Umbilical cord (tissue), 2 donors: ENCODE measurements at places on chromosomes 5 and 9. TPM values are rescaled to one million over a fixed set of nuclear protein-coding genes. Genes with fewer than 3 reads are reported as not detected.

- DNase-seq, result no peak
Measured at GRCh38 chr9:95552255-95552654, 35.5 kb upstream of the PTCH1 start.

GRCh38 chr5:3598769-3599211 is 3.2 kb downstream of the IRX1 start:
- no peak for DNase-seq

DNA sequence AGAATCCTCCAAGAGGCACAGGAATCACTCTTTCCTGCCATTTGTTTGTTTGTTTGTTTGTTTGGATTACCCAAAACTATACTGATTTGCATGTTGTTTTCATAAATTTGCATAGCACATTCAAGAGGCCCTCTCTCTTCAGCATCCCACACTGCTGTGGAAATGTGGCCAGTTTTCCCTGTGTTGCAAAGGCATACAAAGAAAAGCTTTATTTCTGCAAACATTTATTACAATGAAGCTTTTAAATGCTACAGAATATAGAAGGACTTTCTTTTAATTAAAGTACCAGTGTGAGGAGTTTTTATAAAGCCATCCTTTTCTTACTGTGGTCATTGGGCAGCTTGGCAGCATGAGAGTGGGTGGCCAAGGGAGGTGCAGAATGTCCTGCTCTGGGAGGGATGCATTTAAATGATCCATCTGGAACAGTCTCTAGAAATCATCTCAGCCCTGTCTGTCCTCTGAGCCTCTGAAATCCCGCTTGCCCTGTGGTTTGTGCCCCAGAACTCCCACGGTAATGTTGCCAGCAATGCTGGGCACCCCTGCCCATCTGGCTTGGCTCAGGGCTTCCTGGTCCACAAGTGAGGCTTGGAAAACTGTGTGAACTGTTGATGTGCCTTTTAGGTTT is 356.8 kb upstream of the KIF2A start:
- no peak for DNase-seq

- DNase-seq, result no peak
Measured at GRCh38 chr9:137221095-137221505, 940 bp downstream of the RNF208 start.

GRCh38 chr5:142133330-142134206 is 25.0 kb downstream of the NDFIP1 start:
- DNase-seq, result no peak

GRCh38 chr5:14716755-14717752 is 52.5 kb downstream of the OTULIN start:
- no peak for DNase-seq

GRCh38 chr5:55600497-55601203 is 65.9 kb upstream of the PLPP1 start:
- peak; percentile 92 for DNase-seq

GRCh38 chr9:20624201-20625002 is 2.1 kb upstream of the MLLT3 start:
- DNase-seq, result peak; percentile 85

DNA sequence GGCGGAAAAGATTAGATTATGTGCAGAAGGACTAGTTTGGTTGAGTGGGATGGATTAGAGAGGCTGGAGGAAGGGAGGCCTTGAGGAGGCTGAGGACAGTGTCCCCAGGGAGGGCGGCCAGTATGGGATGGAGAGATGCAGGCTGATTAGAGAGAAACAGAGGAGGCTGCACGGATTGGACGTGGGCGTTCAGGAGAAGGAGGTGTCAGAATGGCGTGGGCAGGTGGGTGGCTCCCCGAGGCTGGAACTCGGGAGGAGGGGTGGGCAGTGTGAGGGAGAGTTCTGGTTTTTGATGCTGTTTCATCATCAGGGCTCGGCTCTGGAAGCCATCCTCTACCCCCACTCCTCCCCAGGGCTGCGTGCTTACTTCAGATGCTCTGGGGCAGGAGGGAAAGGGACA is 13.0 kb downstream of the CDHR2 start:
- no peak for DNase-seq

- no peak for DNase-seq
Measured at GRCh38 chr9:133670466-133670865, 34.3 kb downstream of the DBH start.

DNA sequence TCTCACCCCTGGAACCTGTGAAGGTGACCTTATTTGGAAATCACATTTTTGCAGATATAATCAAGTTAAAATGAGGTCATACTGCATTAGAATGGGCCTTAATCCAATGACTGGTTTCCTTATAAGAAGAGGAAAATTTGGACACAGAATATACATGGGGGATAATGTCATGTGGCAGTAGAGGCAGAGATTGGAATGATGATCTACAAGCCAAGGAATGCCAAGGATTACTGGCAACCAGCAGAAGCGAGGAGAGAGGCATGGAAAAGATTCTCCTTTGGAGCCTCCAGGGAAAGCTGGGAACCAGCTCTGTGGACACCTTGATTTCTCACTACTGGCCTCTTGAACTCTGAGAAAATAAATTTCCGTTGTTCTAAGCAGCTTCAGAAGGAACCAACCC is 20.2 kb upstream of the CEP78 start:
- peak; percentile 15 for DNase-seq

GRCh38 chr5:128213340-128213739 is 129.8 kb downstream of the SLC12A2 start:
- DNase-seq, result peak; percentile 75

DNA sequence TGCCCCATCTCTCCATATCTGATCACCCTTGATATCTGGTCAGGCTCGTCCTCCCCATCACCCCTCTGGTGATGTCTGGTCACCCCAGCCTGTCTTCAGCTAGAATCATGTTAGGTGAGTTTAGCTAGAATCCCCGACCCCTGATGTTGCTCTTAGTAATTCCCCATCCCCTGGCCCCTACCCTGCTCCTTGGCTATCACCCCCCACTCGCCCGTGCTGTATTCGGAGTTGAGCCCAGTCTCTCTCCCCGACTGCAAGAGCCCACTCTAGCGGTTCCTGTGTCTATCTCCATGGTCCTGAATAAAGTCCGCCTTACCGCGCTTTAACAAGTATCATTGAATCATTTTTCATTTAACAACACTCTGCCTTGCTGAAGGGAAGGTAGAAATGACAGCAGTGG is 33.7 kb downstream of the ADAMTS2 start:
- DNase-seq, result no peak

GRCh38 chr5:10477943-10478342 is 36.3 kb downstream of the ROPN1L start:
- DNase-seq, result no peak

DNA sequence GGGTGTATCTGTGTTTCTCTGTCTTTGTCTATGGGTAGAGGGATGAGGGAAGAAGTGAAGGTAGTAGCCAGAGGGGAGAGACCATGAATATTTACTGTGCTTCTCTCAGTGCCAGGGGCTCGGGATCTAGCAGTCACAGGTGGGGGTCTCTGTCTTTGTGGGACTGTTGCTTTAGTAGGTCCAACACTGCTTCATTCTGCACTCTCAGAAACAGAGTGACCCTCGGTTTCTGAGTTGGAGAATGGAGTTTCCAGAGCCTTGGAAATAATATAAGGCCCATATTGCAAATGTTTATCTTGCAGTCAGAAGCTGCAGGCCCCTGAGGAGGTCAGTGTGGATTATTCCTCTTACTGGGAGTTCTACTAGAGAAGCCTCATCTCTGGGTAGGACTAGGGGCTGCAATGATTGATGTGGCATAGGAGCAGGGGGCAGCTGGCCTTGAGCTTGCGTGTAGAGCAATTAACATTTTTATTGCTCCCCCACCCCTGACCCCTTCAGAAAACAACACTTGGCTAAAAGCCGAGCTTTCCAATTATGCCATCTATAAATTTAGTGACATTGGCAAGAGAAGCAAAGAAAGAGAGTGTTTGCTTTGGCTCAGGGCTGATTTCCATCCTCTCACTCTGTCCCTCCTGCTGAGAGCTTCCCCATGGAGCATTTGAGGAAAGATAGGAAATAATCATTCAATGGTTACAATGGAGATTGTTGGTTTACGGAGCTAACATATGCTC is 55.0 kb upstream of the TRPC7 start:
- no peak for DNase-seq

GRCh38 chr9:76906647-76906975 is 697 bp upstream of the PRUNE2 start:
- no peak for DNase-seq

GRCh38 chr5:15522187-15522520 is 22.2 kb downstream of the FBXL7 start:
- DNase-seq, result peak; percentile 12

DNA sequence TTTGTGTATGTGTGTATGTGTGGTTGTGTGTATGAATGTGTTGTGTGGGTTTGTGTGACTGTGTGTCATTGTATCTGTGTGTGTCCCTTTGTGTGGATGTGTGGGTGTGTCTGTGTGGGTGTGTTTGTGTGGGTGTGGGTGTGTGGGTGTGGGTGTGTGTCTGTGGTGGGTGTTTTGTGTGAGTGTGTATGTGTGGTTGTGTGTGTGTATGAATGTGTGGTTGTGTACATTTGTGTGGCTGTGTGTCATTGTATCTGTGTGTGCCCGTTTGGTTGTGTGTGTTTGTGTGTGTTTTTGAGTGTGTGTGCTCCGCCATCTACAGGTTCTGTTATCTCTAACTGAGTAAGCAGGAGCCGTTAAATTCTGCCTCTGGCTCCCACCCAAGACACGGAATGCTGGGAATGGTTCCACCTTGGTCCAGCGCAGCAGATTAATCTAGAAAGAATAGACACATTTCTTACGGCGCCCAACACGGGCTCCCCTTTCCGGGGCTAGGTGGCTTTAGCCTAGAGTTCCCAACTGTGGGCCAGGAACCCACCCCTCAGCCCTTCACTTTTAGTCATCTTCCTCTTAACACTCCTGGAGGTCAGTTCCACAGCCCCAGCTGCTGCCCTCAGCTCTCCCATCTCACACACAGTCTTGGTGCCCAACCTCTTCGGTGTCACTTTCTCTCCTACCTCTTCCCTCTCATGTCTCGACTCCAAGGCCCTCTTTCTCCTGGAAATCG is 197.1 kb downstream of the TTLL11 start:
- peak; percentile 40 for DNase-seq

GRCh38 chr9:3331801-3332200 is 194.0 kb downstream of the RFX3 start:
- no peak for DNase-seq

GRCh38 chr5:38009749-38010358 is 170.0 kb upstream of the GDNF start:
- DNase-seq, result peak; percentile 19

DNA sequence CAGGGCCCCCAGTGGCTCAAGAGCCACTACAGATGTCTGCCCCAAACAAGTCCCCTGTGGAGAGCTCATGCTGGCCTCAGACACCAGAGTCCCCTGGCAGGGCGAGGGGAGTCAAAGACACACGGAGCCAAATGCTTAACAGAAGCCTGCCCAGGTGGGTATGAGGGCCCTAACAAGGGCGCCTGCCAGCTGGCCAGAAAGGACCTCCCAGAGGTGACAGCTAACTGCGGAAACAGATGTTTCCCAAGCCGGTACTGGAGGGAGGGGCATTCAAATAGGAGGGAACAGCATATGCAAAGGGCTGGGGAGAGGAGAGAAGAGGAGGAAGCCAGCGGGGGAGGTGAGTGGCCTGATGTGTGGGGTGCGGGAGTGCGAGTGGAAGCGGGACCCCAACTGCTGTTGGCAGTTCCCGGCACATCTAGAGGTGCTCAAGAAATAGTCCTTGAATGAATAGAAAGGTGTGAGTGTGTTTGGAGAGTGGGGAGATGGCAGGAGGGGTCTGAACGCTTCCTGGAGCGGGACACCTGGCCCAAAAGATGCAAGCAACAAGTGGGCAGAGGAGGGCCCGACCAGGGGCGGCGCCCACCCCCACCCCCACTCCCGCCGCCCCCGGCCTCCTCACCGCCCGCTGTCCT is 824 bp downstream of the MXD3 start:
- no peak for DNase-seq

- DNase-seq, result peak; percentile 27
Measured at GRCh38 chr5:24439465-24439864, 205.3 kb downstream of the CDH10 start.

GRCh38 chr5:115602591-115603125 is 379 bp upstream of the TICAM2 start:
- DNase-seq, result no peak

GRCh38 chr5:162289489-162289888 is 221.9 kb downstream of the GABRG2 start:
- no peak for DNase-seq

- no peak for DNase-seq
Measured at GRCh38 chr9:123825342-123826060, 104.4 kb downstream of the DENND1A start.

GRCh38 chr9:2709645-2710101 is 7.6 kb upstream of the KCNV2 start:
- peak; percentile 68 for DNase-seq

DNA sequence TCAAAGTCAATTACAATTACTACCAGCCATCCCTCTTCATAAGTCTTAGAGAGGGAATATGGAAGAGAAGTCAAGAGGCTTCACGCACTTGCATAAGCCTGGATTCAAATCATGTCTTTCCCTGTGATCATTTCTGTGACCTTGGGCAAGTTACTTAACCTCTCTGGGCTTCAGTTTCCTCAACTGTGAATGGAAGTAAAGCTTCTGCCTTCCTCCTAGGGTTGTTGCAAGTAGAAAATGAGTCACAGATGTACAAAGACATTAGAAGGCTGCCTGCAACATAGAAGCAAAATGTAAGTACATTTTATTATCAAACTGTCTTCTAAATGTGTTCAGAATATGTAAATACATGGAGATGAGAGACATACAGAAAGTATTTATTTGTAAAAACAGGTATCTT is 42.3 kb upstream of the SEMA6A start:
- DNase-seq, result no peak

DNA sequence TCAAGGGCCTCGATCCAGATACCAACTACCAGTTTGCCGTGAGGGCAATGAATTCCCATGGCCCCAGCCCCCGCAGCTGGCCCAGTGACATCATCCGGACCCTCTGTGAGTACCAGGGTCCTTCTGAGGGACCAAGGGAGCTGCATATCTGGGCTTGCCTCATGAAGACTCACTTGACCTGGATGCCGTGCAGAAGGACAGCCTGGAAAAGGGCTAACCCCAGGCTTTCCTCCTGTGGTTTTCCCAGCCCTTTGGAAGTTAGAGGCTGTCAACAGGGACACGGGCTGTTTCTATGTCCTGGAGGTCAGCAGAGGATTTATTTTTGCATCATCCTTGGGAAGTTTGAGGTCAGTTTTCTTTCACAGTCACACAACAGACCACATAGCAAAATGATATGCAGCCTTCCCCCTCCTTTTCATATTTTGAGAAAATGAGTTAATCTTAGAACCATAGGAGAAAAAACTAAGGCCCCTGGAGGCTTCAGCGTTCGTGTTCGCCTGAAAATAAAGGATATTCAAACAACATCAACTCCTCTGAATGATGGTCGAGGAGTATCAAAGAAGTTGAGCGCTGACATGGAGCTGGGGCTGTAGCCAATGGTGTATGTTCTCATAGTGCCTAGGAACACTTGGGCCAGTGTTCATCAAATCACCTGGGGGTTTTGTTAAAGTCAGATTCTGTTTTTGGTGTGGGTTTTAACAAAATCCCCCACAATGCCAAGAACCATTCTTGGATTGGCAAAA is 112.2 kb downstream of the EGFLAM start:
- no peak for DNase-seq

SPINK7 gene
- not detected for total RNA-seq

HDAC3 gene
- 59.9 TPM for total RNA-seq

AGXT2 gene
- 2.2 TPM for total RNA-seq

S100Z gene
- 4.3 TPM for total RNA-seq

ECPAS gene
- total RNA-seq, result 56.3 TPM

C5 gene
- total RNA-seq, result 8.2 TPM

ZNF454 gene
- total RNA-seq, result 2.4 TPM

LARP1 gene
- 24.8 TPM for total RNA-seq
